ENCODE measurements at places on chromosomes 2 and 18.

GRCh38 chr18:74868461-74868860 is 270.8 kb downstream of the ZNF407 start:
- no peak for DNase-seq
- H3K27me3 ChIP-seq: no peaks in the 10 kb centered on the region
- H3K4me1 ChIP-seq: peaks cover 6% of the 10 kb centered on the region
- no peak overlapping the region for H3K4me3 ChIP-seq
- H3K36me3 ChIP-seq: no peaks in the 10 kb centered on the region

DNA sequence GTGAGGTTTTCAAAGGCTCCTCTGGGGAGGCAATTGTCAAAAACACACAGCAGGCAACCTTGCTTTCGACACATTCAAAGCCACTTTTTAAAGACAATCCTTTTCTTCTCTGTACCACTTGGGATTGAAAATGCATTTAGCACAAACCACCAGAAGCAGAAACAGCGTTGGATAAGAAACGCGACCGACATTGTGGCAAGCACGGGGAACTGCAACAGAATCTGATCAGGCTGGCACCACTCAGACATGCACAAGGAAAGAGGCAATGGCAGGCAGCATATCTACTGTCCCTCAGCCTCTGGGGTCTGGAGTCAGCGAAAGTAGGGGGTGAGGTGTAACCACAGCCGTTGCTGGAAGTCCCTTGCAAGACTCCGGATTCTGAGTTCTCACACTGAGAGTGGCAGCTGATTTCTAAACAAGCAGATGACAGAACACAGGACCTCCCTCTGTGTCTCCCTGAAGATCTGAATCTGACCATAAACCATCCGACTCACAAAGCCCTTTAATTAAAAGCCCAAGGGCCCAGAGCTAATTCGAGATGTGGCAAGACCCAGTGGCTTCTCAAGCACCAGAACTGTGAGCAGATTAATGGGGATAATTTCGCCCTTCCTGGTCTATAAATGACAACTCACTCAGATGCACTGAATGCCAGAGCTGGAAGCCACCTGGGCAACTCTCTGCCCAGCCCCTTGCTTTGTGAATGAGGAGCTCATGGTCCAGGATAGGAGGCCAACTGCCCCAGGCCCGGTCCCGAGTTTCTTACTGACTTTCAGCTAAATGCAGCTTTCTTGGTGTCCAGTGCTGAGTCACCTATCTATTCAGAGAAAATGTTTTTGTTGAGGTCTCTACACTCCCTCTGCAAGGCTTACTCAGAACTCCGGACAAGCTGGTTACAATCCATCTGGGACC is 29.6 kb downstream of the CYRIA start:
- H3K27me3 ChIP-seq: peaks cover 39% of the 10 kb centered on the region
- no peak overlapping the region for H3K4me3 ChIP-seq
- peaks cover 8% of the 10 kb centered on the region for H3K4me1 ChIP-seq
- no peak for DNase-seq

- no peak overlapping the region for H3K27ac ChIP-seq
- no peaks in the 10 kb centered on the region for H3K4me1 ChIP-seq
- H3K36me3 ChIP-seq: peaks cover 3% of the 10 kb centered on the region
- peaks cover 50% of the 10 kb centered on the region for H3K27me3 ChIP-seq
These were observed 55.3 kb downstream of the XDH start for GRCh38 chr2:31359229-31359628.

DNA sequence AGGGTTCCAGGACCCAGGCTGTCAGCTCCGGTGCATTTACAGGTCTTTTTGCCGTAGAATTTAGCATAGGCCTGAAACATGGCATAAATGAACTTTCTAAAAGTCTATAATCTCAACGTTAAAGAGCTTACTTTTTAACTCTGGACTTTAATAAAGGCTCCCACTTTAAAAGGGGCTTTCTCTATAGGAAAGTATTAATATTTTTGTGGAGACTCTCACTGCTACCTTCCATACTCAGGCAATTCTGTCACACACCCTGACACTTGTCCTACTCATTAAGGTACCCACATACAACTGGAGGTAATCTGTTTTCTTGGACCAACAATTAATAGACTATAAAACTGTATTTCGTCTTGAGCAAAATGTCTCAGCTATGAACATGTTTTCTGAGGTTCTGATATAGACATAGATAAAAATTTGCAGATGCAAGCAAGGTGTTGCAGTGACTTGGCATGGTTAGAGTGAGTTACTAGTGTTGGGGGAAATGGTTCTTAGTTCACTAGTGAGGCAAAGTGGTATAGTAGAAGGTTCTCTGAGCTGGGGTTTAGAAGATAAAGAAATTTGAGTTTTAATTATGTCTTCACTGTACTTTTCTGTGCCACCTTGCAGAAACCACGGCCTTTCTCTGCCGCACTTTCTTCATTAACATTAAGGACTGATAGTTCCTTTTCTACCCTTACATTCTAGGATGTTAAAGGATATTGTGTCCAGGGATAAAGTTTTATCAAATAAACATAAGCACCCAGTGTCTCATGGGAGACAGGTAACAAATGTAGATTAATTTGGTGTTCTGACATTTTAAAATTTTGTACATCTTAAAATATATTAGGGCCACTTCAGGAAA is 10.8 kb upstream of the NR4A2 start:
- peaks cover 2% of the 10 kb centered on the region for H3K36me3 ChIP-seq
- DNase-seq: no peak
- H3K4me1 ChIP-seq: peaks cover 15% of the 10 kb centered on the region
- peak overlapping the region; percentile 96 for H3K4me3 ChIP-seq

- no peak overlapping the region for H3K4me3 ChIP-seq
- H3K27me3 ChIP-seq: no peaks in the 10 kb centered on the region
- H3K36me3 ChIP-seq: peaks cover 3% of the 10 kb centered on the region
These were observed 10.2 kb downstream of the INSIG2 start for GRCh38 chr2:118098307-118099030.

GRCh38 chr2:28135324-28135723 is 244.8 kb downstream of the BABAM2 start:
- peaks cover 6% of the 10 kb centered on the region for H3K36me3 ChIP-seq
- peaks cover 34% of the 10 kb centered on the region for H3K4me1 ChIP-seq
- no peaks in the 10 kb centered on the region for H3K27me3 ChIP-seq
- peak overlapping the region; percentile 90 for H3K27ac ChIP-seq
- DNase-seq: no peak
- H3K4me3 ChIP-seq: peak overlapping the region; percentile 47

GRCh38 chr2:43879261-43879660 is 40.5 kb downstream of the ABCG8 start:
- peaks cover 20% of the 10 kb centered on the region for H3K4me1 ChIP-seq
- H3K27ac ChIP-seq: no peak overlapping the region
- no peaks in the 10 kb centered on the region for H3K36me3 ChIP-seq

- H3K27me3 ChIP-seq: no peaks in the 10 kb centered on the region
- H3K36me3 ChIP-seq: no peaks in the 10 kb centered on the region
- no peak overlapping the region for H3K4me3 ChIP-seq
- no peak overlapping the region for H3K27ac ChIP-seq
- no peaks in the 10 kb centered on the region for H3K4me1 ChIP-seq
- no peak for DNase-seq
These were observed 403.3 kb upstream of the FANCL start for GRCh38 chr2:58644451-58644850.

- no peaks in the 10 kb centered on the region for H3K4me1 ChIP-seq
- H3K4me3 ChIP-seq: no peak overlapping the region
- H3K27ac ChIP-seq: no peak overlapping the region
- H3K27me3 ChIP-seq: peaks cover 10% of the 10 kb centered on the region
- no peak for DNase-seq
These were observed 66.1 kb upstream of the EPC2 start for GRCh38 chr2:148578493-148578884.

GRCh38 chr2:31467426-31467825 is 52.9 kb upstream of the XDH start:
- H3K4me3 ChIP-seq: no peak overlapping the region
- no peak for DNase-seq
- no peaks in the 10 kb centered on the region for H3K27me3 ChIP-seq

GRCh38 chr2:64799592-64800252 is 146.0 kb upstream of the SERTAD2 start:
- no peak overlapping the region for H3K4me3 ChIP-seq
- peaks cover 3% of the 10 kb centered on the region for H3K4me1 ChIP-seq
- H3K27me3 ChIP-seq: peaks cover 22% of the 10 kb centered on the region
- H3K27ac ChIP-seq: no peak overlapping the region
- H3K36me3 ChIP-seq: no peaks in the 10 kb centered on the region

GRCh38 chr18:48547531-48547981 is 8.7 kb downstream of the CTIF start:
- no peaks in the 10 kb centered on the region for H3K36me3 ChIP-seq
- H3K27me3 ChIP-seq: peaks cover 16% of the 10 kb centered on the region
- H3K27ac ChIP-seq: no peak overlapping the region
- peaks cover 19% of the 10 kb centered on the region for H3K4me1 ChIP-seq
